Spleen (tissue), 13 donors: ENCODE measurements at places on chromosomes 5 and 9. TPM values are rescaled to one million over a fixed set of nuclear protein-coding genes. Genes with fewer than 3 reads are reported as not detected.

Gene ZDHHC11
- 2.1 TPM for polyA plus RNA-seq

DNA sequence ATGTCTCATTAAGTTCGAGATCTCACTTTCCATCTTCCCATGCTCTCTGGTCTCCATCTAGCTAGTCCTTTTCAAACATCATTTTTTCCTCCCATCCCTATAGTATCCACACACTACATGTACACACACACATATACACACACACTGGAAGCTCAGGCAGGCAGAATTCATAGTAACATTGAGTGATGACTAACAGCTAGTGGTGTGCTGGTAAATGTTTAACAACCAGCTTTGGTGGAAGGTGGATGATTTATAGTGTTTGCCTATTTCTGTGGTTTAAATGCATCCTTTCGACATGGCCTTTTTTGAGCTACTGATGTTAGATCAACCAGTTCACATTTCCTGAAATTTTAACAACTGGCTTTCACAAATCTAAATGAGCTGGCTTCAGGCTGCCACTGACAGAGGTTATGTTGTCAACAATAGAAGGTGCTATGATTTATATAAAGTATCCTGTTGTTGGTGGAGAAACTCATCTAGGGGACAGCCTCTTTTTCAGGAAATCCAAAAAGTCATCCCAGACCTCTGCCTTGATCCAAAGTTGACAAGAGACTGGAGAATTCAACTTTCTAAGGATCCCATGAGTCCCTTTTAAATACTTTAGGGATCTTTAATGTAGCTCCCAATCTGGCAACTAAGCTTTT, 117.8 kb downstream of the CCDC192 start:
- no peak overlapping the region for H3K4me3 ChIP-seq
- H3K4me1 ChIP-seq = no peaks in the 10 kb centered on the region
- H3K27me3 ChIP-seq = no peaks in the 10 kb centered on the region
- DNase-seq = no peak

- H3K4me3 ChIP-seq = no peak overlapping the region
- H3K27ac ChIP-seq = no peak overlapping the region
- no peaks in the 10 kb centered on the region for H3K36me3 ChIP-seq
- no peaks in the 10 kb centered on the region for H3K27me3 ChIP-seq
These were observed 42.3 kb downstream of the ZNF883 start for GRCh38 chr9:112969730-112970129.

DNA sequence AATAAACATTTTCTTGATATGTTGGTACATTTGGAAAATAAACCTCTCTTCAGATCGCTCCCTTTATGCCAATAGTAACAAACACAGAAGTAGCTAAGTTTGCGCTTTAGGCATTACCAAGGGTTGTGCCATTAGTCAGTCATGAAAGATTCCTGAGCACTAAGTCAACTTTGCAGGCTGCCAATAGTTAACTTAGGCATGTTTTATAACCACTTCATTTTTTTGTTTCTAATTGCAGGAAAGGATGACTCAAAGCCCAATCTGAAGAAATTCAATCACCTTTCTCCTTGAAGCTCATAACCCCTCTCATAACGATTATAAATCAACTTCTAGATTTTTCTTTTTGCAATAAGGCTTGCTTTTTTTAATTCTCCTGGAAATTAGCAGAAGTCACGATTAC, 517.0 kb downstream of the AGTPBP1 start:
- no peak overlapping the region for H3K27ac ChIP-seq
- no peak for DNase-seq
- no peaks in the 10 kb centered on the region for H3K27me3 ChIP-seq

DNA sequence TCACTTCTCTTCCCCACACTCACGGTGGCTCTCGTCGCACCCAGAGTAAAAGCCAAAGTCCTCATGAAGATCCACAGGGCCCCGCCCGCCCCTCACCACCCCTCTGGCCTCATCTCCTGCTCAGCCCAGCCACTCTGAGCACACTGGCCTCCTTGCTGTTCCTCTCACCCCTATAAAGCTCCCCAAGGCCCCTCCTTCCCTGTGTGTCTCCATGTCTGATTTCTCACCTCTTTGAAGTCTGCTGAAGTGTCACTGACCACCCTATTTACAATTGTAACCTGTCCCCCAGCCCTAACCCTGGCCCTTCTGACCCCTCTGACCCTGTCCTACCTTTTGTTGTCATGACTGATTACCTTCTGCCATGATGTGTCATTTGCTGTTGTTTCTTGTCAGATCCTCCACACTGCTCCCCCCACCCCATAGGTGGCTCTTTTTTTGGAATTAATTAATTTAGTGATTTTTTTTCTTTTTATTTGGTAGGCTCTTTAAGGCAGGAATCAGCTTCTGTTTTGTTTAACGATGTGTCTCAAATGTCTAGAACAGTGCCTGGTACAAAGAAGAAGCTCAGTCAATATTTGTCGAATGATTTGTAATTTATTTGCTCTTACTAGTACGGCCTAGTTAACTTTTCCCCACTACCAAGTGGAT, 90.2 kb downstream of the IQGAP2 start:
- no peaks in the 10 kb centered on the region for H3K27me3 ChIP-seq
- no peaks in the 10 kb centered on the region for H3K4me1 ChIP-seq
- H3K27ac ChIP-seq = no peak overlapping the region
- H3K4me3 ChIP-seq = no peak overlapping the region
- DNase-seq = no peak

Gene CDH9
- not detected for polyA plus RNA-seq

Gene REXO4
- 20.0 TPM for polyA plus RNA-seq

GRCh38 chr5:135353952-135354721, 44.9 kb downstream of the MACROH2A1 start:
- H3K27me3 ChIP-seq = no peaks in the 10 kb centered on the region
- H3K4me1 ChIP-seq = peaks cover 4% of the 10 kb centered on the region
- no peak overlapping the region for H3K4me3 ChIP-seq
- H3K36me3 ChIP-seq = peaks cover 66% of the 10 kb centered on the region
- H3K27ac ChIP-seq = no peak overlapping the region
- DNase-seq = peak; percentile 54

- H3K4me3 ChIP-seq = no peak overlapping the region
- H3K36me3 ChIP-seq = no peaks in the 10 kb centered on the region
- no peak for DNase-seq
- no peaks in the 10 kb centered on the region for H3K27me3 ChIP-seq
These were observed 106.0 kb downstream of the ARRDC3 start for GRCh38 chr5:91277093-91277626.

DNA sequence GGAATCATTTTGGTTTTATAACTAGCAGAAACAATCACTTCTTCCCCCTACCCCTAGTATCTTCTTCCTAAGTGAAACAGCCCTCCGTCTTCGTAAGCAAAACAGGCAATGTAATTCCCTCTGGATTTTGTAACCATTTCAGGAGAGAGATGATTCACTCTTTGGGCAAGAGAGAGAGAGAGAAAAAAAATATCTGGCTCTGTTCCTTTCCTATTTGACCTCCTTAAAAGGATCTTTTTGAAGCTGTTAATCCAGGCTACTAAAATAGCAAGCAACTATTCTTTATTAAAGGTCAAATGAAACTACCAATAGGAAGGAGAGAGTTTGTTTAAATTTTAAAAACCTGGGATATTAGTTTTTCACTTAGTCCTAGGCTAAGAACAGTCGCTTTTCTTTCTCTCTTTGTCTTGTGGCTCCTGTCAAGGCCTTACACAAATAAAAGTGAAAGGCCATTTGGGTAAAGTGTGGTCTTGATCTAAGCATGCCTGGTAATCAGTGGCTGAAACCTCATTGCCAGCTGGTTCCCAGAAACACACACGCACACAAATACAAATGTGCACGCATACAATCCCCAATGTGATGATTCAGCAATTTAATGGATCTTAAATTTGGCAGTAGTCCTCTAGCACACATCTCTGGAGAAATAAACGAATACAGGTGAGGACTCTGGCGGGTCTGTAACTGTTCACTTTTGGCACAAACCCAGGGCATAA, 70.2 kb downstream of the PRUNE2 start:
- no peaks in the 10 kb centered on the region for H3K36me3 ChIP-seq
- no peaks in the 10 kb centered on the region for H3K27me3 ChIP-seq
- DNase-seq = no peak
- no peak overlapping the region for H3K27ac ChIP-seq
- no peaks in the 10 kb centered on the region for H3K4me1 ChIP-seq
- no peak overlapping the region for H3K4me3 ChIP-seq

- H3K4me1 ChIP-seq = peaks cover 19% of the 10 kb centered on the region
- no peak overlapping the region for H3K4me3 ChIP-seq
- H3K27ac ChIP-seq = no peak overlapping the region
- H3K27me3 ChIP-seq = peaks cover 84% of the 10 kb centered on the region
These were observed 73.8 kb upstream of the IFNE start for GRCh38 chr9:21555911-21556310.

Gene NAIP
- 17.2 TPM for polyA plus RNA-seq
